ENCODE measurements at places on chromosomes 7 and 10.

- no peak for DNase-seq
These were observed 39.9 kb upstream of the DUSP5 start for GRCh38 chr10:110457851-110458250.

GRCh38 chr10:91593366-91593765 is 39.5 kb downstream of the PPP1R3C start:
- DNase-seq: no peak

GRCh38 chr7:142303650-142304049 is 45.8 kb upstream of the PRSS58 start:
- no peak for DNase-seq

DNA sequence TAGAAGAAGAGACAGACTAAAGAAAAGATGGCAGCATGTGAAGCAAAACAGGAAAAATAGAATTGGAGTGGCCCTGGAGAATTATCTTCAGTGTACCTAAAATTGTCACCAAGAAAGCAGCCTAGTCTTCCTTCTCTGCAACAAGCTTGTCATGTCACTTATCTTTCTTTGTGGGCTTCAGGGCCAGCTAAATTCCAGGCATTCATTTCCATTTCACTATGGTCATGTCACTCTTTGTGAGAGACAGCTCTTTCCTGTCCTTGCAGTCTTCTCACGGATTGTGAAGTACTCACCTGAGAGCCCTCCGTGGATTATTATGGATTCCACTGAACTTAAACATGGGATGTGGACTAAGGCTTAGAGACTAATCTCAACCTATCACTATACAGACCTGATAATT is 9.0 kb upstream of the HKDC1 start:
- no peak for DNase-seq

- no peak for DNase-seq
These were observed 41.8 kb upstream of the MKI67 start for GRCh38 chr10:128167926-128168520.

DNA sequence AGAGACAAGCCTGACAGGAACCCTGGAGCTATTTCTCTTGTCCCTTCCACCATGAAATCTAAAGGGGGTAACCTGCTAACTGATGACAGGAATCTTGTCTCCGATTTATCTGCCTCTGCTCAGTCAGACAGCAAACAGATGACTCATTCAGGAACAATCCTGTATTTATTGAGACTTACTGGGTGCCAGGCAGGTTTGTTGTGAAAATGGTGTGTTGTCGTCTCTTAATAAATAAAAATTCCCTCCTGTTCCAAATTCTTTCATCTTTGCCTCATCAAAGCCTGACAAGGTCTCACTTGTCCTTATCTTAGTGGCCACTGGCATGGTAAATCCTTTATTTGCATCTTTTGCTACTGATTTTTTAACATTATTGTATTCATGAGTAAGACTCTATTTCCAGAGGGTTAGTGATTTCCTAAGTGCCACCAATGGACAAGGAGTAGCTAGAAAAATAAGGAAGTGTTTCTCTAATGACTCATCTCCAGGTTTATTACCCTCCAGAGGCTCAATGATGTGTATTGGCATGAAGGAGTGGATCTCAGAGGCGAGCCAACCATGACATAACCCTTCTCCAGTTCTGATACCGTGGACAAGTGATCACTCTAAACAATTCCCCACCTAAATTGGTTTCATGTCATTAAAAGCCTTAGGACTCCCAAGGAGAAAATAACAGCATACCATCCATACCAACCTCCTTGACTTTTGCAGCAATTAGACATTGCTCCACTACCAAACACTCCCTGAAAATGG is 724.0 kb downstream of the GRID1 start:
- no peak for DNase-seq

DNA sequence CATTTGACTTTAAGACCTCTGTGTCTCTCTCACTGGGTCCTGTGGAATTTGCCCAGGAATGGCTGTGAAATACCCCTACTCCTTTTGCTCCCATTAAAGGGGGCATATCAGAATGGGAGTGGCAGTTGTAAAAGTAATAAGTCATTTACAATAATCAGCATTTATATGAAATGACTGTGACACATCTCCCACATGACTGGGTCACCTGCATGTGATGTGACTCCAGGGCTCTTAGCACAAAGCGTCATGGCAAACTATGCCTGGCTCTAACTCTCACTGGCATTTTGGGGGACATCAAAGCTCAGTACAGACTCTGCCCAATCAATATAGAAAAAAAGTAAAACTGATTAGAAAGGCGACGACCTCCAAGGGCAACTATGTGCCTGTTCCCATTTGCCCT is 157.6 kb downstream of the RPS24 start:
- DNase-seq: no peak

DNA sequence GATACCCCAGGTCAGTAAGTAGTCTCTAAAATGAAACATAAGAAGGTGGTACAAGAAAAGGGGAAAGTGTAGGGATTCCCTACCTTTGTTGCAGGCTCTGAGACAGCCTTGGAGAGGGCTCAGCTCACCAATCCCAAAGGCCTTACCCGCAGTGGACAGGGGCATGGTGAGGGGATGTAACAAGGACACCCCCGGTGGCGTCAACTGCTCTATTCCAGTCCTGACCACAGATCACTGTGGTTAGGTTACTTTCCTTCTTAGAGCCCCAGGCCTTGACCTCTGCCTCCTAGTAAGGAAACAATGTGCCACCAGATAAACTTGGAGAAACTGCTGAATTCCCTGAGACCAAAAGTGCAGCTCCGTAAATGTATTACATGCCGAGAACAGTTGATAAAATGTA is 17.5 kb downstream of the PLXNA4 start:
- no peak for DNase-seq

DNA sequence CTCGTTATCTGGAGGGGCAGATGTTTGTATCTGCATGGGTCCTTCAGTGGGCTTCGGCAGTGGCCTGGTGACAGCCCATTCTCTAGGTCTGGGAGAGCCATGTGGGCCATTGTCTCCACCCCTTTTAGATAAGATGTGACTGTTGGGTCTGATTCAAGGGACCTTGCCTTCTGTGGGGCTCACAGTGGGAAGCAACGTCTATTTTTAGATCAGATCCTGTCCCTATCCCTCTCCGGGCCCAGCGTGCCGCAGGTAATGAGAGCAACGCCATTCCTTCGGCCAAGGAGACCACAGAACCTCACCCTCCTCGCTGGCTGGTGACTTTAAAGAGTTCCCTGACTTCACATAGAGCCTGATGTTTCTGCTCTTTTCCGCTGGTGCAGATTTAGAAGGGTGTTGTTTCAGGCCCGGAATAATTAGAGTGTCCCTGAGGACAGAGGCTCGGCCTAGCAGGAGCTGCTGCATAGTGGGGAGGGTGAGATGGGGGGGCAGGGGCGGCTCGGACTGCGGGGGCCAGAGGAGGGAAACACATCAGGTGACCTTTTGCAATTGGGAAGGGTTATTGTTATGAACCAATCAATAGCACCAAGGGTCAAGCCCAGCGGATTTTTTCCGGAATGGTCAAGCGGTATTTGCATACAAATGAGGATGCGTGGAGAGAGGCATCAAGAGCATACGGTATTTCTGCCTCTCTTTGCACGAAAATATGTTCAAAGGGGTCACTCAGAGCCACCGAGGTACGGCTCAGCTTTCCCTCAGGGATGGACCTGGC is 503.0 kb upstream of the FOXK1 start:
- DNase-seq: no peak

DNA sequence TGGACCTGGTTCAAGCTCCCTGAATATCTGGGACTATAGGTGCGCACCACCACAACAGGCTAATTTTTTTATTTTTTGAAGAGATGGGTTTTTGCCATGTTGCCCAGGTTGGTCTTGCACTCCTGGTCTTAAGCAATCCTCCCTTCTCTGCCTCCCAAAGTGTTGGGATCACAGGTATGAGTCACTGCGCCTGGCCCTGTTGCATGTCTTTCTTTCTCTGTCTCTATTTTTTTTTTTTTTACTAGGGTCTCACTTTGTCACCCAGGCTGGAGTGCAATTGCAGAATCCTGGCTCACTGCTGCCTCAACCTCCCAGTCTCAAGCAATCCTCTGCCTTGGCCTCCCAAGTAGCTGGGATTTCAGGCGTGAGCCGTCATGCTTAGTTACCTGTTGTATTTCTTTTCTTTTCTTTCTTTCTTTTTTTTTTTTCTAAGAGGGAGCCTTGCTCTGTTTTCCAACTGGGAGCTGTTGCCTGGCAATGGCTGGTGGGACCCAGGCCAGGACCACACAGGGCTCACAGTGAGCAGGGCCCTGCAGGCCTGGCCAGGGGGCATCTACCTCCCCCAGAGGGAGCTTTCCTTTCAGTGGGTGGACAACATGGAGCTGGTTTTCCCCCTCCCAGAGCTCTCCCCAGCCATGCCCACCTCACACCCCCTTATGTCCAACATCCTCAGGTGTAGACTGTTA is 6.0 kb downstream of the MYL7 start:
- DNase-seq: peak; percentile 54
